Activated CD8-positive, alpha-beta T cell treated with anti-CD3 and anti-CD28 coated beads, Interleukin-2, amount 10 ng/mL, durations not matched to agents 7 days and 5 days (primary cell): ENCODE measurements at places on chromosomes 13 and 19. TPM values are rescaled to one million over a fixed set of nuclear protein-coding genes. Genes with fewer than 3 reads are reported as not detected.

DNA sequence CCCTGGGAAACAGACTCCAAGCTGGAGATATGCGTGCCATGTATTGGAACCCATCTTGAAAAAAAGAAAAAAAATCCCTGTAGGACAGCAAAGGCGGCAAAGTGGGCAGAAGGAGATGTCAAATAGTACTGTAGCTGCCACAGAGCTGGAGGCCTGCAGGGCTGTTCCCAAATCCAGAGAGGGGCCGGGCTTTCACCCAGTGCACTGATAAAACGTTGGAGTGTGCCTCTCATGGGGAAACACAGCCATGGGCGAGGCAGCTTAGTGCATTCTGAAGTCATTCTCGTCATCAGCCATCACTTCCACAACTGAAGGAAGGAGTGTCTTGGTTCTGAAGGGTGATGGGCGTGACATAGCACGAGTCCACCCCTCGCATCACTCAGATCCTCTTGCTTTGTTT lies 4.8 kb downstream of the SGCG start:
- H3K4me3 ChIP-seq, result no peak overlapping the region
- H3K36me3 ChIP-seq, result no peaks in the 10 kb centered on the region
- H3K27me3 ChIP-seq, result no peaks in the 10 kb centered on the region
- no peaks in the 10 kb centered on the region for H3K4me1 ChIP-seq

- H3K36me3 ChIP-seq, result no peaks in the 10 kb centered on the region
- peaks cover 33% of the 10 kb centered on the region for H3K4me1 ChIP-seq
- peak overlapping the region; percentile 67 for H3K4me3 ChIP-seq
- DNase-seq, result peak; percentile 61
- peaks cover 50% of the 10 kb centered on the region for H3K27me3 ChIP-seq
Observed at GRCh38 chr19:50817941-50818858, 5.4 kb downstream of the KLK1 start.

DNA sequence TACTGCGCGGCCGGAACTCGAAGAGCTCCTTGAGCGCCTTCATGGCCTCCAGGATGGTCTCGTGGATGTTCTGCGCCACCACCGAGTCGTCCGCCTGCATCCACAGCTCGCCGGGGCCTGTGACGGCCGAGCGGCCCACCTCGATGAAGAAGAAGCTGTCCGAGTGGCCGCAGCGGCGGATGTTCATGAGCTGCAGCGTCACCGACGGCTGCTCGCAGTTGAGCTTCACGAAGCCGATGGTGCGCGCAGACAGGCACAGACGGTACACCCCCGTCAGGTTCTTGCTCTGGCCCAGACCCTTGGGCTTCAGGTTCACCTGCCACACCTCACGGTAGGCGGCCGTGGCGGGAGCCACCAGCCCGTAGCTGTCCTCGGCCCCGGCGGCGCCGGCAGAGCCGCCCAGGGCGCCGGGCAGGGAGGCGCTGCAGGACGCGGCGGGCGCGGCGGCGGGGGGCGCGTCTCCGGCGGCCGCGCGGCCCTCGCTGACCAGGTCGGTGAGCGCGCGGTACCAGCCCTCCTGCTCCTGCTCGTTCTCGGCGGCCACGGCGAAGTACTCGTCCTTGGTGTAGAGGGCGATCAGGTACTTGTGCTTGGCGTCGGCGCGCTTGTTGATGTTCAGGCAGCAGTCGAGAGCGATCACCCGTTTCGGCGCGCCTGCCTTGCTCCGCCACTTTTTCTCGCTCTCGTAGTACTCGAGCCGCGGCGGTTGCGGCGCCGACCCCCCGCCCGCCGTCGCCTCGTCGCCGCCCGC lies 1.1 kb downstream of the IRS2 start:
- H3K27ac ChIP-seq, result peak overlapping the region; percentile 25
- peaks cover 9% of the 10 kb centered on the region for H3K36me3 ChIP-seq
- DNase-seq, result peak; percentile 51
- H3K4me1 ChIP-seq, result peaks cover 19% of the 10 kb centered on the region

GRCh38 chr13:80048030-80048429 lies 292.9 kb downstream of the SPRY2 start:
- peaks cover 5% of the 10 kb centered on the region for H3K27me3 ChIP-seq
- peaks cover 13% of the 10 kb centered on the region for H3K4me1 ChIP-seq
- H3K36me3 ChIP-seq, result no peaks in the 10 kb centered on the region
- DNase-seq, result no peak
- no peak overlapping the region for H3K4me3 ChIP-seq

GRCh38 chr19:7862413-7862951 lies 11.7 kb downstream of the PRR36 start:
- peaks cover 40% of the 10 kb centered on the region for H3K27me3 ChIP-seq
- H3K4me1 ChIP-seq, result peaks cover 12% of the 10 kb centered on the region

DNA sequence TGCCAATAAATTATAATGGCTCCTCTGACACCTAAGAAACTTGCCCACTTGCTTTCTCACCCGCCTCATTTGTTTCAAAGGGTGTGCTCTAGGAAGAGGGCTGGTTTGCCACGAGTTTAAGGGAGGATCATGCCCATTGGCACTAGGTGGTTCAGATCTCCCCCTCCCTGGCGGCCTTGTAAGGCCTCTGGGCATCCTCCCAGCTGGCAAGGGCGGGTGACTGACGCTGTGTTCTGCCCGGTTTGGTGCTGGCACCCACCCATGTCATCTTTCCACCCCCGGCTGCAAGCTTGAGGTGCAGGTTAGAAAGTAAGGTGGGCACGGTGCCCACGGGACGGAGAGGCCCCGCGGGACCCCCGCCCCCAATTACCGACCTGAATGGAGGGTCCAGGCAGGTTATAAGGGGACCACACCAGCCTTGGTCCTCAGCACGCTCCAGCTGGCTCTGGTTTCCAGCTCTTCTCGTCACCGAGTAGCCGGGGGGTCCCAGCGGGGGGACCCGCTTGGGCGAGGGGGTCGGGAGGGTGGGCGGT lies 90.4 kb downstream of the PTPRS start:
- H3K4me1 ChIP-seq, result no peaks in the 10 kb centered on the region
- H3K4me3 ChIP-seq, result no peak overlapping the region
- no peaks in the 10 kb centered on the region for H3K36me3 ChIP-seq
- no peaks in the 10 kb centered on the region for H3K27me3 ChIP-seq

The RASGRP4 gene
- 0.50 TPM for total RNA-seq

- no peak overlapping the region for H3K4me3 ChIP-seq
- H3K36me3 ChIP-seq, result no peaks in the 10 kb centered on the region
- H3K27me3 ChIP-seq, result no peaks in the 10 kb centered on the region
- H3K4me1 ChIP-seq, result no peaks in the 10 kb centered on the region
- DNase-seq, result no peak
Observed at GRCh38 chr13:96581741-96582140, 412.5 kb downstream of the OXGR1 start.

DNA sequence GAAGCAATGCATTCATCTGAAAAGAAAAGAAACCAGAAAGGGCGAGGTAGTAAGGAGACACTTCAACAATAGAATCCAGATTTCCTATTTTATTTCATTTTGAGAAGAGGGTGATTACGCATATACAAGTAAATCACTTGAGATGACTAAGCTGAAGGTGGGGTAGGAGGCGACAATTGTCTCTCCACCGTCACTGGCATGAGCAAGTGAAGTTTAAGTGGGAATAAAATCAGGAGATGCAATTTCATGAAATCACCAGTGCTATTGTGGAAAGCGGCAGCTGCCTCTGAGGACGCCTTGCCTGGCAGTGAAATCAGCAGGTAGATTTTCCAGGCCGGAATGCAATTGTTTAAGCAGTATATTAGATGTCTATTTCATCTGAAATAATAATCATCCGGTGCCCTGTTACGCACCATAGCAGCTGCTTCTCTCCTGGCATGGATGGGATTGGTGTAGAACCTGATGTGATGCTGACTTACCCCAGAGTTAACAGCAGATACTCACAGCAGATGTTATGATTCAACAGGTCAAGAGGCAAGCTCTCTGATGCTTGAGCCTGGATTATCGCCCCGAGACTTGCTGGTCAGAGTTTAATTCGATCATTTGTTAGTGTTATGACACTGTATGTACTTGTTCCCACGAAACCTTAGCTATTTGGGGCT lies 64.3 kb downstream of the RASL11A start:
- no peak overlapping the region for H3K27ac ChIP-seq
- no peak overlapping the region for H3K4me3 ChIP-seq
- peaks cover 5% of the 10 kb centered on the region for H3K27me3 ChIP-seq
- H3K36me3 ChIP-seq, result no peaks in the 10 kb centered on the region

GRCh38 chr19:7393939-7394730 lies 45.4 kb downstream of the ARHGEF18 start:
- peak overlapping the region; percentile 91 for H3K27ac ChIP-seq
- H3K36me3 ChIP-seq, result peaks cover 20% of the 10 kb centered on the region
- H3K4me1 ChIP-seq, result peaks cover 21% of the 10 kb centered on the region
- no peak for DNase-seq
- peak overlapping the region; percentile 89 for H3K4me3 ChIP-seq
- H3K27me3 ChIP-seq, result no peaks in the 10 kb centered on the region

DNA sequence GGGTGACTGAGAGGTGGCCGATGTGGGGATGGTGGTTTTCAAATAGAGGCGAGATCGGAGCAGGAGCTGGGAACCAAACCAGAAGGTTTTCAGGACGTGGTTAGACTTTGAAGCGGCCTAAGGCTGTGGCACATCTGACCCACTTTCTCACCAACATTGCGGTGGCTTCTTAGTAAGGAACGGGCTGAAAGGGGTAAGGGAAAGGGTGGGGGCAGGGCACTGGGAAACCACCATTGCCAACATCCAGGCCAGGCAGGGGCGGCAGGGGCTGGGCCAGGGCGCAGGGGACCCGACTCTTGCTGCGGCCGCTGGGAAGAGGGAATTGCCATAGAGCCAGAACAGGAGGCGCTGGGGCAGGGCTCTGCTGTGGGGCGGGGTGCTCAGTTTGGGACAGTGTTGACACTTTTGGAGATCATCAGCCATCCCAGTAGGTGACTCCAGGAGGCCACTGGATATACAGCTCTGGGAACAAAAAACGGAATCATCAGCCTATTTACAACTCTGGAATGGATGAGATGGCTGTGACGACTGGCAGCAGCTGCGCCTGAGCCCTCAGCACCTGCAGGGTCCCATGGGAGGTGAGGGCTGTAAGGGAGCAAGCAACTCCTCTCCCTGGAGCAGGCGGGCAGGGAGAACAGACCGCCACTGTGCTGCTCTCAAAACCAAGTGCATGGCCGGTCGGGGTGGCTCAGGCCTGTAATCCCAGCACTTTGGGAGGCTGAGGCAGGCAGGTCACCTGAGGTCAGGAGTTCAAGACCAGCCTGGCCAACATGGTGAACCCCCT lies 52.2 kb downstream of the IRS2 start:
- peaks cover 12% of the 10 kb centered on the region for H3K27me3 ChIP-seq
- peak; percentile 23 for DNase-seq
- peaks cover 15% of the 10 kb centered on the region for H3K4me1 ChIP-seq
- no peaks in the 10 kb centered on the region for H3K36me3 ChIP-seq
- no peak overlapping the region for H3K27ac ChIP-seq
- no peak overlapping the region for H3K4me3 ChIP-seq
